ENCODE measurements at places on chromosomes 6 and 20.

- no peak for DNase-seq
Observed at GRCh38 chr6:125904871-125905270, 51.7 kb upstream of the HINT3 start.

DNA sequence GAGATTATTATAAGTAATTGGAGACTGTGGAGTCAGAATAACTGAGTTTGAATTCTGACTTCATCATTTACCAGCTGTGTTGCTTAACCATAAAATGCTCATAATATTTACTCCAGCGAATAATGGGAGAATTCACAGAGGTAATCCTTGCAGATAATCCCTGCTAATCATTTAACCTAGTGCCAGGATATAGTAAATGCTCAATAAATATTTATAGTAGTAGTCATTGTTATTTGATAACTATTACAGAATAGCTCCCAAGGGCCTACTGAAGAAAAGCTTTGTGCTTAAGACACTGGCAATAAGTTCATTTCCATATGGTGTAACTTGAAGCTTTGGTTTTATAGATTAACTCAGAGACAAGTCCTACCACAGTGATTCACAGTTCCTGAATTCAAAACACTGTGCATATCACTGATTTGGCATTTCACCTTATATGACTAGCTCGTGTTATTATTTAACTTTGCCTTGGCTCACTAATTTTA is 208.8 kb upstream of the PLCB4 start:
- DNase-seq = no peak

- no peak for DNase-seq
Observed at GRCh38 chr6:169961772-169962561, 210.5 kb downstream of the ERMARD start.

GRCh38 chr20:53926428-53927028 is 143.9 kb downstream of the BCAS1 start:
- peak; percentile 53 for DNase-seq

DNA sequence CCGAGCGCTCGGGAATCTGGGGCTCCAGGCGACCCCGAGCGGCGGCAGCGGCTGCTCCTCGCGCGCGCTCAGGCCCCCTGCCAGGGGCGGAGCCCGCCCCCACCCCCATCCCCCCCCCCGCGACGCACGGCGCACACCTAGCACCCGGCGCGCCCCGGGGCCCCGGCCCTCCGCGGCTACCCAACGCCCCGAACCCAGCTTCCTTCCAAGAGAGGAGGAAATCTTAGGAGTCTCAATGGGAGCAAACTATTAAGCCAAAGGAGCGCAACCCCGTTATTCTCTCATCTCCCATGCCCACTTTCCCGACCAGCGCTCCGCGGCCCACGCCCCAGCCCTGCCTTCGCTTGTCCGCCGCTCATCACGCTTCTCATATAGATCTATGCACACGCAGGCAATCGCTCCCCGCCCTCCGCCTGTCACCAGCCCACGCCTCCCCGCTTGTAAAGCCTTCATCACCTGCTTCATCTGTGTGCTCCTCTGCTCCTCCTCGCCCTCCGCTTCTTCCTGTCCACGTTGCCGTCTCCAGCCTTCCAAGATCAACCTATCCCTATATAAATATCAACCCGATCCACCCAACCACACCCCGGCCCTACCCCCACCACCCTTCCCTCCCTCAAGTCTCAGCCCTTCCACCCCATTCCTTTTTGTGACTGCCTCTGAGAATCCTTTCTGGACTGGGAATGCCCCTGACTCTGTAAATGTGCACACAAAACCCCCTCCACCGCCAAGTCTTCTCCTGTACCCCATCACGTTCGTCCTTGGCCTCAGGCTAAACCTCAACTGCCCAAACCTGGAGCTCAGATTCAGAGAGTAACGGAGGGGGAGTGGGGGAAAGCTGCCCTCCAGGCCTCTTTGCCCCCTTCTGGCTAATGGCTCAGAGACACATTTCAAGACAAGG is at the start of gene DLK2:
Gene DLK2, minus strand, starts transcription at position 18 of the 898 bp plus-strand sequence. CDS start 723 bp downstream, outside the sequence.
- no peak for DNase-seq

DNA sequence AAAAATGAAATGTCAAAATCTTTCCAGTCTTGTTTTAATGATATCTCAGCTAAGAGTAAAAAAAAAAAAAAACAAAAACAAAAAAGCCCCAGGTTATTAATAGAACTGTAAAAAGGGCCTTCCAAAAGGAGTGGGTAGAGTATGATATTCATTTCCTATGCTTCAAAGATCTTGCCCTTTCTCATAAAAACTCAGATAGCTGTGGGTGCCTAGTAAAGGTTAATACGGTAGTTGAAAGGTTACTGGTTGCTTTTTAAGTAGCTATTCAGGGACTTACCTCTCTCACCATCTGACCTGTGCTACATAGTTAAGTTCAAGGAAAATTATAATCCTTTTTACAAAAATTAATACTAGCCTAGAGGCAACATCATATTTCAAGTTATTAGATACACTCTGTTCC is 14.9 kb downstream of the TRMT6 start:
- DNase-seq = no peak

DNA sequence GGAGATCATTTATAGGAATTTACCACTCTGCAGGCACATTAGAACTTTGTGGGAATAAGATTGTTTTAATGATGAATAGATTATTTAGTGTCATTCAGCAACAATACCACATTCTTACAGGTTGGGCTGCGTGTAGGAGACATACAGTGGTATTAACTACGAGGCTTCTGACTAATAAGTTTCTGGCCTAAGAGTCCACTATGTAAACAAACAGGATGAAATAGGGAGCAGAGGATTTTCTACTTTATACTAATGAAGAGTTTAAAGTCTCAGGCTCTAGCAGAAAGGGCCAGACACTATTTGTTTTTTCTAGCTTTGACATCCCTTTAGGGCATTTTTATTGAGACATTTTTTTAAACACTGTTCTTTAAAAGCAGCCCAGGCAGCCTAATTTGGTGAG is 75.6 kb downstream of the SLC24A3 start:
- no peak for DNase-seq

- no peak for DNase-seq
Observed at GRCh38 chr20:33291830-33292355, 8.9 kb downstream of the BPIFB1 start.

- DNase-seq = peak; percentile 83
Observed at GRCh38 chr20:13910492-13910891, 79.9 kb downstream of the SEL1L2 start.

GRCh38 chr6:16227605-16228004 is 10.8 kb upstream of the GMPR start:
- no peak for DNase-seq

- peak; percentile 48 for DNase-seq
Observed at GRCh38 chr6:139587469-139587868, 213.0 kb upstream of the CITED2 start.

GRCh38 chr6:136439514-136440190 is 110.6 kb downstream of the MAP7 start:
- DNase-seq = no peak

DNA sequence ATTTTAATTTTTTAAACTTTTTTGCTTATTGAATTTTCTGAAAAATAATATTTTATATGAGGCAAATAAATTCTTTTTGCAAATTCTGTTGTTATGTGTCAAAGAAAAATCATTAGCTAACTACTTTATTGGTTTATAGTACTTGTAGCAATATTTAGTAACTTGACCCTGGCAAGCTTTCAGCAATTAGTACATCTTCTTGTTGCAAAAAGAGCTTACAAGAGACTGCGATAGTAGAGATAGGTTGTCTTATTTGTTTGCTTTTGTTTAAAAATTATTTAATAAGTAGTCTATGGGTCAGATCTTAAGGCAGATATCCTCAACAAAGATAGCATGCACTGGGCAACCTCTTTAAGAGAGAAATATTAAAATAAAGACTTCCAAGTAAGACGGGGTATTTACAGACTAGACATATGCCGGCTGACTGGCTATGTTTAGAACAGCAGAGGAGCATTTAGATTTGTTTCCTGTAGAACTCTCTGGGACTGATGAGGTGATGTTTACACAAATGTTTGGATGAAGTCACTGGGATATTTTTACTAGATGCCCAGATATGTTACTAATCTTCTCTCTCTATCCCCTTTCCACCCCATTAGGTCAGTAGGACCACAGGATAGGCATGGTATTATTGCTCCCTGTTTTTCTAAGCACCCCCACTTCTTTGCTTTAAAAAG is 25.0 kb downstream of the VGLL2 start:
- DNase-seq = no peak

DNA sequence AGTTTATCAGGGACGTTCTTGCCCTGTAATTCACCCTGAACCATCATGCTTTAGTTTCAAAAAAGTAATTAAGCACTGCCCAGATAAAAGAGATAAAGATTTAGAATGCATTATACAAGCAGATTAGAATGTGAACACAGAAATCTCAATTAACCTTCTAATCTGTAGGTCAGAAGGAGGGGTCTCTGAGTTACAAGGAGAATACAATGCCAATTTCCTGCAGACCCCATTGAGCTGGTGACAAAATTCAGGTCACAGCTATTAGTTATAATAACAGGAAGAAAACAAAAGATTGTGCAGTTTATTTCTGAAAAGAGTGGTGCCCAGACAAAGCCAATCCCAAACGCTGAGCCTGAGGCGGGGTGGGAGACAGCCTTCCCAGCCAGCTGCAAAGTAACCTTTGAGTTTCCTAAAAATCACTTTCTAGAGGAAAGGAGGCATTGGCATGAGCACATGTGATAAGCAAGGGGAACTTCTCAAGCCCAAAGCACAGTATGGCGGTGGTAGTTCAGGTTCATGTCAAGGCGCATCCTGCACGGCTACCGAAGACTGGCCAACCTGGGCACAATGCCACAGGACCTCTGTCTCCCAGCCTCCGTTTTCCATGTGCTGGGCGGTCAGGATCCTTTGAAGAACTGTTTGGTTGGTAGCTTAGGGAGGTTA is 192.5 kb downstream of the TTLL2 start:
- DNase-seq = no peak

- DNase-seq = no peak
Observed at GRCh38 chr6:37699138-37699766, 1.6 kb upstream of the MDGA1 start.

DNA sequence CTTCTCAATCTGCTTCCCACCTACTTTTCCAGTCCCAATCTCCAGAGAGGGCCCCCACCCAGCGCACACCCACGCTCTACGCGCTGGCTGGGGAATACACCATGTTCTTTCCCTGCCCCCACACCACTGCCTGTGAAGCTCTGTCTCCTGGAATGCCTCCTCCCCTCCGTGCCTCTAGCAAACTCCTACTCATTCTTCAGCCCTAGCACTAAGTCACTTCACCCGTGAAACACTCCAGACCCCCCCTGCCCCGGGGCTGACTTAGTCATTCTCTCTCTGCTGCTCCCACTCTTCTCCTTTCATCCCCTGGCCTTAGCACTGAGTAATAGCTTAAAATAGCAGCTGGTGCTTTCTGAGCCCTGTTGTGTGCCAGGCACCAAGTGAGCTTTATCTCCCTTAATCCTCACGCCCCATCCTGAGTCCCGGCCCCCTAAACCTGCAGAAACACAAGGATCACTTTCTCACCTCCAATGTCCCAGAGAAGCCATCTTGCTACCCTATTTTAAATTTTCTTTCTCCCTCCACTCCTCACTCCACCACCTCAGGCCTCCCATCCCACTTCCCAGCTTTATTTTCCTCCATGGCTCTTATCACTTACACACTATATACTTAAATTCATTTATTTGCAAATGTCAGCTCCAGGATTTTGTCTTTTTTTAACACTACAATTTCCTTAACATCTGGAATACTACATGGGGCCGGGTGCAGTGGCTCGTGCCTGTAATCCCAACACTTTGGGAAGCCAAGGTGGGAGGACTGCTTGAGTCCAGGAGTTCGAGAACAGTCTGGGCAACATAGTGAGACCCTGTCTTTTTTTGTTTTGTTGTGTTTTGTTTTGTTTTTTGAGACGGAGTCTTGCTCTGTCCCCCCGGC is 6.3 kb upstream of the PARD6B start:
- peak; percentile 84 for DNase-seq

DNA sequence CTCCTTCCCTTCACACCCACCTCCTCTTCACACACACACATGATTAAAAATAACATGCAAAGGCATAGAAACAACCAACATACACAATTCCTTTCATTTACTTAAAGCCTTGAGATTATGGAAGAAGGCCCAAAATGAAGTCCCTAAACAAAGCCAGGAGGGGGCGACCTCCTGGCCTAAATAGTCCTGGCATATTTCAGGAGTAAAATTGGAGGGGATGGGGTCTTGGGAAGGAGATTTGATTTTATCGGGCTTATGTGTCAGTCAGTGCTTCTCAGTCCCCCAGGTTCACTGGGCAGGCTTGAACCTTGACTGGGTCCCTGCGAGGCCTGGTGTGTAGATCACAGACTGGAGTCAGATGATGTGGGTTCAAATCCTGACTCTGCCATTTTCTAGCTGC is 266.4 kb downstream of the SAMD5 start:
- DNase-seq = no peak

DNA sequence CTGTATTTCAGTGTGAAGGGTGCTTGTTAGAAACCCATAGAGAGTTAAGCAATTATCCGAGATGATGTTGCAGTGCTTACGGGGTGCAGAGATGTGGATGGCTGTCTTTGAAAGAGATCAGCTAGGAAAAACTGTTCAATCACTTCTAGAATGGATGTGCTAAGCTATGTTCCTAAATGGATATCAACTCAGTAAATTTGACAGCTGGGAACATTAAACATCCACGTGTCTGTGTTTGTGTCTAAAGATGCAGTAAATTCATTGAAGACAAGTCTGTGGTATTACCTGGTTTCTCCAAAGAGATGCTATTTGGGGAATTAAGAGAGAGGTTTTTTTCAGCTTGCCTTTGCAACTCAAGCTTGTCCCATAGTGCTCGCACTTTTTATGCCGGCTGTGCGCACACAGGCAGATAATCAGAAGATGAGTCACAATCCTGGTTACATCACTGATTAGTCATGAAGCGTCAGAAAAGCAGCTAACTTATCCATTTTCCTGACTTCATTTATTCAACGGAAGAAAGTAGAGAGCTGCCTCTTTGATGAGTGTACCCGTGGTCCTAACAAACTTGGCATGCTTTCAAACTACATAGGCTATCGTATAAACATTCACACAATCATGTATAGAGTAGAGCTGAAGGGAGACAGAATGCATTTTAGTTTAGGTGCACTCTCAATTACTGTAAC is 691.7 kb upstream of the SLC35B3 start:
- peak; percentile 45 for DNase-seq

DNA sequence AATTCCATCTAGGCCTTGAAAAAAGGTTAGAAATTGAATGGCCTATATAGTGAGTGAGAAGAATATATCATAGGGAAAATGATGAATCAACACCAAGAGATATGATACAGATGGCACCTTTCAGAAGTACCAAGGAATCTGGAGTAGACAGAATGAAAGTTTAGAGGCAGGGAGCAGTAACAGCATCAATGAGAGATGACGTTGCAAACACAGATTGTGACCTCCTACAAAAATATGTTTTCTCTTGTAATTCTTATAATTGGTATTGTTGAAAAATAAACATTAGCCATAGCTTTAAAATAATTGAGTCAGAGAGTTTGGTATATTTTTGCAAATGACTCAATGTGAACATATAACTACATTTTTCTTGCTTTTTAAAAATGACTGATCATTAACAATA is 1223.1 kb upstream of the GJE1 start:
- no peak for DNase-seq

GRCh38 chr6:20377623-20378265 is 23.9 kb upstream of the E2F3 start:
- DNase-seq = peak; percentile 77

Data from foreskin melanocyte (primary cell).